ENCODE measurements at places on chromosomes 13 and 19.

GRCh38 chr13:43787997-43788396, 1.2 kb upstream of the ENOX1 start:
- DNase-seq: no peak

- DNase-seq: no peak
Observed at GRCh38 chr13:20127262-20127561, 33.6 kb downstream of the GJA3 start.

- no peak for DNase-seq
Observed at GRCh38 chr13:23622985-23623384, 52.8 kb downstream of the TNFRSF19 start.

GRCh38 chr19:40594657-40595091, 6.5 kb upstream of the LTBP4 start:
- no peak for DNase-seq

DNA sequence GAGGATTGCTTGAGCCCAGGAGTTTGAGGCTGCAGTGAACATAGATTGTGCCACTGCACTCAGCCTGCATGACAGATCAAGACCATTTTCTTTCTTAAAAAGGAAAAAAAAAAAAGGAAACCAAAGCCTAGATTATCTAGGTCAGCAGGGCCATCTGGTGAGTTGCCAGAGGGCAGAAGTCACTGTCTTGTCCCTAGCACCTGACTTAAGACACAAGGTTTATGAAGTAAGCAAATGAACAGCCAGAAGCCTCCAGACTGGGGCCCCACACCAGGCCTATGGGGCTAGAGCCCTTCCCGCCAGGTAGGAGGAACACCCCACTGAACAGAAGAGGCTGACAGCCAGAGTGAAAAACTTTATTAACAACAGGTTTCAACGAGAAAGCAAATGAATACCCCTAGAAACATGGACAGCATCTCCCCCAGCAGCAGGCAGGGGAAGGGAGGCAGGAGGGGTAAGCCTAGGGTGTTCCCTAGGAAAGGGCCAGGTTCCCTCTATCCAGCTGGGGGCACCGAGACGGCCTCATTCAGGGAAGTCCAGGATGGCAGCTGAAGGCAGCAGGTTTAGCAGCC, 1.2 kb downstream of the WDR83 start:
- no peak for DNase-seq

- DNase-seq: no peak
Observed at GRCh38 chr13:39676315-39676876, 20.9 kb downstream of the COG6 start.

- no peak for DNase-seq
Observed at GRCh38 chr13:79909644-79910043, 428.7 kb downstream of the NDFIP2 start.

DNA sequence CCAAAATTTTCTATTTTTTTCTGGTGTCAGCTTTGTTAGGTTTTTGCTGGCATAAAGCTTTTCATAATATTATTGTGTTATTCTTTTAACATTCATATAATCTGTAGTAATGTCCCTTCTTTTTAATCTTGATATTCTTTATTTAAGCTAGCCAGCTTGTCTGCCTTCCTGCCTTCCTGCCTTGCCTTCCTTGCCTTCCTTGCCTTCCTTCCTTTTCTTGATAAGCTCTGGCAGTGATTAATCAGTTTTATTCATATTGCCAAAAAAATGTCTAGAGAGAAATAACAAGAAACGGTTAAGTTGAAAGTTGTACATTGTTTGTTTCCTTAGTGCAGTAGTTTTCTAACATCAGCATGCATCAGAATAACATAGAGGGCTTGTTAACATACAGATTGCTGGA, 257.5 kb downstream of the MAB21L1 start:
- DNase-seq: no peak

DNA sequence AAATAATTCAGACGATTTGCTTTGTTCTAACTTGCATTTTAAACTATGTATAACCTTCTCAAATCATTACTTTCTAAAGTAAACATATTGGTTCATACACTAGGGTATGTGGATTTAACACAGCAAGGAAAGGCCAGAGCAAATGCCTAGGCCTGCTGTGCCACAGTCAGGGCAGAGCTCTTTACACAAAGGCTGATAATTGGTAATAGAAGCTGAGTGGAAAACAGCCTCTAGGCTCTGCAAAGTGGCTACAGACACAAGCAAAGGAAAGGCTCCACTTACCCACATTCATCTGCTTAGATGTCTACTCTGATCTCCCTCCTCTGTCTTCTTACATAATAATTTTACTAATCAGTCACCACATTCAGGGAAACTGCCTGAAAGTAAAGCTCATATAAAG, 382.9 kb downstream of the OLFM4 start:
- no peak for DNase-seq

DNA sequence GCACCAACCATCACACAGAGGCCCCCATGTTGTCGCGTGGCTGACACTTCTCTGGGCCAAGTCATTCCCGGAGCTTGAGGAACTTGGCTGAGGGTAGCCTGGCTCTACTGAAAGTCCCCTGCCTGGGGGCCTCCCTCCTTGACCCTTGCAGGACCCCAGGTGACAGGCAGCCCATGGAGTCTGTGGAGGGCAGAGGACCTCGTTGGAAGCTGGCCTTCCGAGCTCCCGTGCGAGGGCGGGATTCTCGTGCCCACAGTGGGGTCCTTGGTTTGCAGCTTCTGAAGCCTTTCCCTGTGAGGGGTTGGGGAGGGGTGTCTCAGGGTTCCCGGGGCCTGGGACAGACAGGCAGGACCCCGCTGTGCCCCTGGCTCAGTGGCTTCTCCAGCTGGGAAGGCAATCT, 16.4 kb downstream of the NMRK2 start:
- DNase-seq: no peak

DNA sequence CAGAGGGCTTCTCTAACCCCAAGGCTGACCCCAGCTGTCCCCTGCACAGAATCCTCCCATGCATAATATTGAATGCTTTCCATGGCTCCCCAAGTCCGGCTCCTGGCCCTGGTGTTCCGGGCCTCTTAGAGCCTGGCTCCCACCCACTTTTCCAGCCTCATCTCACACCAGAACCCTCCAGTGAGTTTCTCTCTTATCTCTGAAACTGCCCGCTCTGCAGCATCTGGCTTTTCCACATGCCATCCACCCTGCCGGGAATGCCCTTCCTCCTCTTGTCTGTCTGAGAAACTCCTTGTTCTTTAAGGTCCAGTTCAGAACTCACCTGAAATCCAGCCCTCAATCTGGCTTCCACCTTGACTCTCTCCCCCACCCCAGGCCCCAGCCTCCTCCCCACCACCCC, 6.8 kb downstream of the SYNGR4 start:
- no peak for DNase-seq

DNA sequence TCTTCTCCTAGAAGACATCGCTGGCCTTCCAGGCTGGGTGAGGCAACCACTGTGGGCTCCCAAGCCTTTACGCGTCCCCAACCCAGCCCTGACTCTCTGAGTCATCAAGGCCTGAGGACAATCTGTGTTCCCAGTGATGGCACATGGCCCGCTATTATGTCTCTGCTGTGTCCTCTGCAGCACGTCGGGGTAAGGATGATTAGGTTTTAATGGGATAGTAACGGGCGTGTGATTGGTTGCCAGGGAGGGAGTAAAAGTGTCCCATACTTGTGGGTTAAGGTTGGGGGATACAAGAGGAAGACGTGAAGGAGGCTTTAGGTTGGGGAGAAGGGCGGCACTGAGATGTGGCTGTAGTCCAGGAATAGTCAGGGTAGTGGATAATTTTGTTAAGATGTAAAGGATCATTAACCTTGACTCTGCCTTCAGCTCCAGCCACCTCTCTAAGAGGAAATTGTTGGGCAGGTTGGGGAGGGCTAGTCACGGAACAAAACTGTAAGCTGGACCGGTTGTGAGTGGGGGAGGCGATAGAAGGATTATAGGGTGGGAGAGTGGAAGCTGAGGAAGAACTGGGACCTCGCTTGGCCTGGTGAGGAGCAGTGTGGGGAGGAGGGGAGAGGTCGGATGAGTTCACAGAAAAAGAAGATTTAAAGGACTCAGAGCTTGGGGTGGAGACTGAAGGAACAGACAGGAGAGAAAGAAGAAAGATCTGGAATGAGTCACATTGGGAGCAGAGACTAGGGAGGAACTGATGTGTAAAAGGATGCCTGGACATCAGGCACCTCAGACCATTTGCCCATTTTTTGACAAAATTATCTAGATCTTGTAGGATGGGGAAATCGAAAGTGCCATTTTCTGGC, 27.9 kb upstream of the IGFL1 start:
- DNase-seq: no peak

- DNase-seq: no peak
Observed at GRCh38 chr13:95870421-95870820, 182.8 kb downstream of the UGGT2 start.

GRCh38 chr19:47433121-47433520, 13.8 kb upstream of the MEIS3 start:
- DNase-seq: no peak

DNA sequence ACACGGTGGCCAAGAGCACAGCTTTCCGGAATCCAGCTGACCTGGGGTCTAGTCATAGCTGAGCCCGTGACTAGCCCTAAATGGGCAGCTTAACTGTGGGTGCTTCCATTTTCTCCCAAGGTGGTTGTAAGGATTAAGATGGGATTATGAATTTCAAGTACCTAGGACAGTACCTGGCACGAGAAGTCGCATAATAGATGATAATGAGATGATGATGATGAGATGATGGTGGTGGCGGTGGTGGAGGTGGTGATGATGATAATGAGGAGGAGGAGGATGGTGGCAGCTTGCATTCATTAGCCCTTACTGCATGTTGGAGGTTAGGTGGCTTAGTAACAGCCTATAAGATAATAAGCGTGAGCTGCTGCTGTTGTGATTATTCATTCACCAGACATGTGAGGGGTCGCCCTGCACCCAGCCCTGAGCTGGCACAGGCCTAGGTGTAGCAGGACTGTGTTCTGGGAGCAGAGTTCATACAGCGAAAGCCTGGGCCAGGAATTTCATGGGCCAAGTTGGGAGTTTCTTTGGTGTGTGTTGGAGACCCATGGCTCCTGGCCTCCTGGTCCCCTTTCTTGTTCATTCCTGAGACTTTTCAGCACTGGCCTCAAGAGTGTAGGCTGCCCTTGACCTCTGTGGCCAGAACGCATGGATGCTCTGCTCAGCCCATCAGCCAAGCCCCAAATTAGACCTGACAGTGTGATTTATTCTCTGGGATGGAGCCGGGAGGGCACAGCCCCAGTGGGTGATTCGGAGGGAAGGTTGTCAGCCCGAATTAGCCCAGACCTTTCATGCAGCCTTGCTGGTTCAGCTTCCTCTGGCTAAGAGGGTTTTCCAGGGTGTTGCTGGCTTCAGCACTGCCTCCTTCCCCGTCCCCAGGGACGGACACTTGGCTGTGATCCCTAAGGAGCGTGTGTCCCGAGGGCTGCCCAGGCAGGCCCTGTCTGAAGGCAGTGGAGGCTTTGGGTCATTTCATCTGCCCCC, 128.8 kb downstream of the SIPA1L3 start:
- DNase-seq: no peak

- DNase-seq: no peak
Observed at GRCh38 chr19:34468409-34468808, 13.1 kb upstream of the WTIP start.

- no peak for DNase-seq
Observed at GRCh38 chr19:3620145-3620816, 6.3 kb downstream of the CACTIN start.
